Regular cardiac myocyte (primary cell): ENCODE measurements at places on chromosomes 4 and X. TPM values are rescaled to one million over a fixed set of nuclear protein-coding genes. Genes with fewer than 3 reads are reported as not detected.

Gene FGF2
- 79.8 and 147 TPM in 2 replicates for total RNA-seq

Gene OTC
- total RNA-seq, result not detected in 2 replicates

Gene NKX6-1
- not detected in 2 replicates for total RNA-seq

Gene NPY5R
- total RNA-seq, result under 0.01 TPM in 1 of 2 replicates, not detected in the other

Gene C4orf17
- not detected in 2 replicates for total RNA-seq

Gene ATG4A
- total RNA-seq, result 21.4 and 33.4 TPM in 2 replicates
